ENCODE measurements at places on chromosomes 1 and 21.
A peak's percentile ranks its signal among the peaks of the same experiment; 100 is the strongest.

GRCh38 chr1:197312163-197312562, 44.1 kb downstream of the CRB1 start:
- DNase-seq: no peak

DNA sequence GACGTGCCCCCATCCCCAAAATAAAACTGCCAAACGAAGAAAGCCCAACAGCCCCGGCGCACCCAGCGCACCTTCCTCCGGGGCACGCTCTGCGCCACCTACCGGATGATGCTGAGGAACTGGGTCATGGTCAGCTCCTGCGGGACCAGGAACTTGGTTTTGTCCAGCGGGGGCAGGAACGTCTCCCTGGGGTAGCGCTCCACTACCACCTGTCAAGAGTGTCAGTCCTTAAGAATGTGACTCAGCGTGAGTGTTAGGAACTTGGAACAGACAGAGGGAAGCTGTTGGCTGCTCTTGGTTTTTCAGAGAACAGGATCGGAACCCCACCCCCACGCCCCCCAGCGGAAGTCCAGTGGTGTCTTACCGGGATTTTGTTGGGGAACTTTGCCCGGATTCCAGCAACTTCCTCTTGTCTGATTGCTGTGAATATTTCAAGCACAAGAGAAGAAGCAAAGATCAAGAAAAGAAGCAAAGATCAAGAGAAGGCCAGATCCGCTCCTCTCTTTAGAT, 431 bp downstream of the MAP1LC3C start:
- DNase-seq: peak; percentile 62

- no peak for DNase-seq
Measured at GRCh38 chr1:10848109-10848684, 51.8 kb upstream of the CASZ1 start.

- no peak for DNase-seq
Measured at GRCh38 chr1:169207797-169208520, 101.5 kb downstream of the ATP1B1 start.

- no peak for DNase-seq
Measured at GRCh38 chr1:194341587-194341986, 1155.2 kb upstream of the B3GALT2 start.

DNA sequence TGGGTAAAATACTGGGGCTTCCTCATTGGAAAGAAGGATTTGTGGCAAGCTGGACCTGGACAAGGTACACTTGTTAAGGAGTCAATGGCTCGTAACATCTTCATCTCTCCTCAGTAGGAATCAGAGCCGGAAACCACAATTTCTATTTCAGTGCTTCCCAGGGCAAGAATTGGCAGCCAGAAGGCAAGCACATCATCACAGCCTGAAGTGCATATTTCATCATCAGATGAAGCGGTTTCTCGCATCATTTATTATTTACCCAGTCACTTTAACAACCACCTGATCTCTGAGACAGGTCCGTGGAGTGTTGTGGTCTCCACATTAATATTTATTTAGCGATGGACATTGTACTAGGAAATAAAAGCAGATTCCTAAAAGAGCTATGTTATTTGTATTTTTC, 55.0 kb downstream of the KCNJ15 start:
- DNase-seq: no peak

- no peak for DNase-seq
Measured at GRCh38 chr1:18805925-18806849, 53.3 kb downstream of the TAS1R2 start.

Measured in COLO829 (cell line).